ENCODE measurements at places on chromosomes 5 and 9.
A peak's percentile ranks its signal among the peaks of the same experiment; 100 is the strongest.

DNA sequence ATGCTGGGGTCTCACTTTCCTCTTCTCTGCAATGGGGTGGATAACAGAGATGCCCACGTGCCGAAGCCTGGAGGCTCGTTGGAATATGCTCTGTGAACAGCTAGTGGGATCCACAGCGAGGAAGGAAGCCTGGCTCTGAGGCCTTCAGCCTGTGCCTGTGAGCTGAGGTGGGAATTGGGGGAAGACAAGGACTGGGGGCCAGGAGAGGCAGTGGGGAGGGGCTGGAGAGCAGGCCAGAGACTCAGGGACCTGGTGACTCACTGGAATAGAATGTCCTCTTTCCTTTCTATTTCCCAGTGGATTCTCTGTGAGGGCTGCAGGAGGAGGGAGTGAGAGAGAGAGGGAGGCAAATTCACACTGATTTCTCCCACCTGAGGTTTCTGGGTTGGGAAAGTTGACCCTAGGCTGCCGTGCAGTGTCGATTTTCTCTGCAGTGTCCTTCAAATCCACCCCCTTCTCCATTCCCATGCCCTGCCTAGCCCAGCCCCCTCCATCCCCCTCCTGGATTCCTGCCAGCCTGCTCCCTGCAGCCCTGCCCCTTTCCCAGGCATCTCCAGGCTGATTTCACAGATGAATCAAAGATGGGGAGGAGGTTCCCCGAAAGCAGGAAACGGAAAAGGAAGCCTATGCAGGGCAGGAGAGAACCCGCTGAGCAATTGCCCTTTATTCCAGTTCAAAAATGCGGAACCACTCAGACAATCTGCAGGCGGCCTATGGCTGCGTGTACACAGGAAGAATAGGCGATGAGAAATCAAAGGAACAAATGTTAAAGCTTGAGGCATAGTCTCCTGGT lies 1.4 kb upstream of the SPAAR start:
- H3K36me3 ChIP-seq: no peaks in the 10 kb centered on the region
- DNase-seq: peak; percentile 46
- H3K27me3 ChIP-seq: no peaks in the 10 kb centered on the region
- H3K27ac ChIP-seq: peak overlapping the region; percentile 98

DNA sequence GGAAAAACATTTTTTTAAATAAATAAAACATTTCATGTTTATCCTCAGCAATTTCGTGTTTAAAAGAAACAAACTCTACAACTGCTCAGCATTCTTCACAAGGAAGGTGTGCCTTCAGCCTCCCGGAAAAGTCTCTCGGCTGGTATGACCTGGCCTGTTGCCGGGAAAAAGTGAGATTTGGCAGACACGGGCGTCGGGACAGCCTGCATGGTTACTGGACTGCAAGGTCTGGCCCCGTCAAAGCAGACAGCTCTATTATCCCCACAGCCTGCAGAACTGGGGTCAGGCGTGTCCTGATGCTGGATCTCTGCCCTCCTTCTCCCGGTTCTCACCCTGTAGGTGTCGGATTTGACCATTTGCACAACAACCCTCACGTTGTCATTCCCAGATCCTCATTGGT lies 120.3 kb upstream of the SPATA31C2 start:
- H3K36me3 ChIP-seq: no peaks in the 10 kb centered on the region
- H3K27ac ChIP-seq: no peak overlapping the region
- peak; percentile 76 for DNase-seq
- no peak overlapping the region for H3K4me3 ChIP-seq

DNA sequence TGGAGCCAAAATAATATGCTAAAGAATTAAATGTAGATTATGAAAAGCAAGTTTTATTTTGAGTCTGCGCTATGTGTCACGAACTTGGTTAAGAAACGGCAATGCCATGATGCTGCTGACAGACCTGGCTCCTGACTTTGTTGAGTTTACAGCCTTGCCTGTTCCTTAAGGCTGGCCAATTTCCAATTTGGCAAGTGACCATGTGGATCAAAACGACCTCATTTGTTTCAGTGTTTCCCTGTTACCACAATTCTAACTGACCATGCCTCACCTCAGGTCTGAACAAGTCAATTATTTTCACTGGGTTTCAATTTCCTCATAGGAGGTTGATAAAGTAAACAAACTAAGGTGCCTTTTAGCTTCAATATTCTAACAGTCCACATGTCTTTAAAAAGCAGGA lies 461.4 kb downstream of the ZNF608 start:
- no peak overlapping the region for H3K4me3 ChIP-seq
- no peak for DNase-seq
- no peaks in the 10 kb centered on the region for H3K36me3 ChIP-seq
- no peak overlapping the region for H3K27ac ChIP-seq
- H3K27me3 ChIP-seq: no peaks in the 10 kb centered on the region

GRCh38 chr9:17962747-17963146 lies 383.9 kb downstream of the SH3GL2 start:
- no peaks in the 10 kb centered on the region for H3K27me3 ChIP-seq
- H3K4me1 ChIP-seq: no peaks in the 10 kb centered on the region
- H3K4me3 ChIP-seq: no peak overlapping the region
- no peak overlapping the region for H3K27ac ChIP-seq
- H3K36me3 ChIP-seq: no peaks in the 10 kb centered on the region

DNA sequence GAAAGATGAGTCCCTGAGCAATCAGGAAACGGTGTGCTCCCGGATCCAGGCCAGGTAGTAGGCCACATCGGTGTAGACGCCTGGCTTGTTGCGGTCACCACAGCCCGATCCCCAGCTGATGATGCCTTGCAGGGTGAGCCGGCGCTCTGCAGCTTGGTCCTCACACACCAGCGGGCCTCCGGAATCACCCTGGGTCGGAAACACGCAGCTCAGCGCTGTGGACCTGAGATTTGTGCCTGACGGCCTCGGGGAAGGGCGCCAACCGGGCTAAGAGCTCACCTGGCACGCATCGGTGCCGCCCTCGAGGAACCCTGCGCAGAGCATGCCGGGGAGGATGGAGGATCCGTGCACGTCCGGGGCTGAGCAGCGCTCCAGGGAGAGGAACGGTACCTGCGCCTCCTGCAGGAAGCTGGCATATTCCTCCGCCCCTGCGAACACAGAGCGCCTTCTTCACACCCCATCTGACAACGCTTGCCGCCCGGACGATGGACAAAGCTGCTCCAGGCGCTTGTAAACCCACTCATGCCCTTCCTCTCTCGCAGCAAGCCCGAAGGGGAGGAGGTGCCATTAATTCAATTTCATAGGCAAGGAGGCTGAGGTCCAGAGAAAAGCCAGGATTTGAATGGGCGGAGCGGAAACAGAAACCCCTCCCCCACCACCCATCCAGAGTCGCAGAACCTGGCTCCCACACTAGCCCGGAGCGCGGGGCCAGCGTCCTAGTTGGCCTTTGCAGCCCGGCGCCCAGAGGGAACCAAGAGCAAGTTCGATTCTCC lies 2.0 kb upstream of the PFN3 start:
- H3K27ac ChIP-seq: no peak overlapping the region
- no peaks in the 10 kb centered on the region for H3K36me3 ChIP-seq
- H3K4me1 ChIP-seq: peaks cover 17% of the 10 kb centered on the region

DNA sequence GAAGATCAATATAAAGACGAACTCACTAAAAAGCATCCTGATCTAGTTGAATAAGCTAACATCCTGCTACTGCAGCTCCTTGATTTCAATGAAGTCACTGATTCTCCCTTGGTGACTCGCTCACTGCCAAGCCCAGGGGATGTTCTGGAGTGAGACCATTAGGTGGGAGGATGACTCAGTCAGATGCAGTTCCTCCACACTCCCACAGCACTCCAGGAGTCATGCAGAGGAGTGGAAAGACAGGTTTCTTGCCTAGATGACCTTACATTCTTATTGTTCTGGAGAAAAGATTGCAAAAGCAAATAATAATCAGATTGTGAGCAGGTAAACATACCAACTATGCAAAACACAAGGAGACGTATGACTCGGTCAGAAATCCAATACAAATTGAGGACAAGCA lies 15.3 kb downstream of the GCNT4 start:
- no peaks in the 10 kb centered on the region for H3K27me3 ChIP-seq
- no peak for DNase-seq
- no peaks in the 10 kb centered on the region for H3K4me1 ChIP-seq
- H3K4me3 ChIP-seq: no peak overlapping the region
- no peaks in the 10 kb centered on the region for H3K36me3 ChIP-seq
